ENCODE measurements at places on chromosomes 2 and 18.

GRCh38 chr2:70954886-70955285 is 19.2 kb downstream of the ATP6V1B1 start:
- DNase-seq: no peak

DNA sequence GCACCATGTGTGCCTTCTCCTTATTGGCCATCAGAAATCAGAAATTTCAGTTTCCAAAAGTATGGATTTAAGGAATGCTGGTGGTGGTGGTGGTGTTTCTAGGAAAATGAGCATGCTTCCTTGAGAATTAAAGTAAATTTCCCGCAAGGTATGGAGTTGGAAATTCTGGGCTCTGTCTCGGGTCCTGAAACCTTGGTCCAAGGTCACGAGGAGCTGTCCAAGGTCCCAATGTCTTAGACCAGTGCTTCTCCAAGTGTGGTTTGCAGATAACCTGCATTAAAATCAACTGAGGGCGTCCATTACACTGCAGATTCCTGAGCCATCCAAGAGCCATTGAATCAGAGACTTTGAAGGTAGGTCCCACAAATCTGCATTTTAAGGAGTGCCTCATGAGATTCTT is 210.9 kb upstream of the PKDCC start:
- no peak for DNase-seq

DNA sequence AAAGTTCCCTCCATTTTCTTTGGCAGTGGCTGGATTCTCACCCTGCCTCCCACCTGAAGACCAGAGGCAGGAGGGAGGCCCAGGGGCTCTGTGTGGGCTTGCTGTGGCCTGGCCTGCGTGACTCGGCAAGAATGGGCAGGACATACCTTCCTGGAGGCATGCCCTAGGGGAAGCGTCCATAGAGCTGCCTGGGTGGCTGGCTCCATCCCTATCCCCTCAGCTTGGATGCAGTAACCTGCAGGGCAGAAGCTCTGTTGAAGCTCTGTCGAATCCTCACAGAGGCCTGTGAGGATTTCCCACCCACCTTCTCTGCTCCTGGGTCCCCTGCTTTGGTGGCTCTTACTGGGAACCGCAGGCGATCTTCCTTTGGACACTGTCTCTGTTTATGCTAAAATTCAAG is 1.3 kb upstream of the PRSS56 start:
- no peak for DNase-seq

DNA sequence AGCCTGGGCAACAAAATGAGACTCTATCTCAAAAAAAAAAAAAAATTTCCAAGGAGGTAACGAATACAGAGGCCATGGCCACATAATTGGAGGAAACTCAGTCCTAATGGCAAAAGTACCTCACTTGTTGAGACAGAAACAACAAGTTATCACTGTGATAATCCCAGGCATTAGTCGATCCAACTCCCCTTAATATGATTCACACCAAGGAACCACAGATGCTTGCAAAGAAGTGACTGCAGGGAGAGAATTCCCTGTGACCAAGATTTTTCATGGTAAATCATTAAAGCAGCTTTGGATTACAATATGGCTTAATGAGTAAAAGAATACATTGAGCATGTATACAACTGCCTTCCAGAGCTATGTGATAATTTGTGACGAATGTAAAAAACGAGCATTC is 80.4 kb upstream of the RNU4ATAC start:
- no peak for DNase-seq

DNA sequence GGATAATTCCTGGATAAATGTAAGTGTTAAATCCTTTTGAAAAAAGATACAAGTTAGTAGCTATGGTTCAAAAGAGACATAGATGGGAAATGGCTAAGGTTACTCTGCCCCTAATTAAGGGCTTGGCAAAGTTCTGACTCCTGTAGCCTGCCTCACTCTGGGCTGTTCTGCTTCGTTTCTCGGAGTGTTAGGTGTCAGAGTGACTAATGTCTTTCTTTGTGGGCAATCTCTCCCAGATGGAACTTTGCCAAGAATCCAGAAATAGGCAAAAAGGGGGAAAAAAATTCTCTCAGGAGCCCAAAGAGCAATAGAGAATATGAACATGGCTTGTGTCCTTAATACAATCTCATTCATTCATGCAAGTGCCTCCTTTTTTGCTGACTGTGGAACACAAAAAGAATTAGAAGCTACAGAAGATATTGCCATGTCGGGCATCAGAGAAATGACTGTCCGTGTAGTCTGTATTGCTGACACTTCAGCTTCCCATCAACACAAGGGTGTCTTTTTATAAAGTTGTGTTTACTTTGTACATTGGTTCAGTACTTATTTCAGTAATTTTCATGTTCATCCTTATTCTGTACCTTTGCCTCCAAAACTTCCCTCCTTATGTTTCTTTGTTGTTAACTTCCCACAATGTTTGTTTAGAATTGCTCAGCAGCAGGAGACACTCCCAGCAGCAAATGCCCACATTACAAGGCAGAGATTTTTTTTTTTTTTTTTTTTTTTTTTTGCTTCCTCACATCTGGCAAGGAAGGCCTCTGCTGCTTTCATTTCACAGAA is 134.0 kb downstream of the FTCDNL1 start:
- DNase-seq: no peak

- DNase-seq: no peak
These were observed 94.4 kb downstream of the VWA3B start for GRCh38 chr2:98181346-98181745.

- DNase-seq: no peak
These were observed 298.5 kb upstream of the CELF4 start for GRCh38 chr18:37864122-37864521.

GRCh38 chr18:54734059-54734458 is 94.2 kb upstream of the RAB27B start:
- DNase-seq: no peak

- DNase-seq: no peak
These were observed 100.3 kb downstream of the CTIF start for GRCh38 chr18:48638896-48639771.

- no peak for DNase-seq
These were observed 1201.0 kb downstream of the LRP1B start for GRCh38 chr2:140929849-140930248.

DNA sequence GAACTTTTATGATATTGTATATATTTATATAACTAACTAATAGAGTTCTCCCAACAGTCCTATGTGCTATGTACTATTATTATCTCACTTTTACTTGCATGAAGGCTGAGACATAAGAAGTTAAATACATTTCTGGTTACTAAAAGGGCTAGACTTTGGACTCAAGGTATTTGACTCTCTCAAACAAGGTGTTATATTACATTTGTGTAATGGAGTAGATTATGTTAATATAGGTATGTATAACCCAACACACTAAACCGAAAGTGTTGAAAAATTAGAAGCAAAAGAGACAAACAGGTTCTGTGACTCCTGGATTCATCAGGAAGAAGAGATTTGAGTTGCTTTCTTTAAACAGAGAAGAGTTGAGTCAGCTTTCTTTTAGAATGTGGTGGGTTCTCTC is 733.6 kb upstream of the ZEB2 start:
- DNase-seq: no peak

- no peak for DNase-seq
These were observed 57.8 kb upstream of the NABP1 start for GRCh38 chr2:191620144-191620543.

GRCh38 chr2:155872396-155872795 is 460.1 kb downstream of the NR4A2 start:
- DNase-seq: no peak

DNA sequence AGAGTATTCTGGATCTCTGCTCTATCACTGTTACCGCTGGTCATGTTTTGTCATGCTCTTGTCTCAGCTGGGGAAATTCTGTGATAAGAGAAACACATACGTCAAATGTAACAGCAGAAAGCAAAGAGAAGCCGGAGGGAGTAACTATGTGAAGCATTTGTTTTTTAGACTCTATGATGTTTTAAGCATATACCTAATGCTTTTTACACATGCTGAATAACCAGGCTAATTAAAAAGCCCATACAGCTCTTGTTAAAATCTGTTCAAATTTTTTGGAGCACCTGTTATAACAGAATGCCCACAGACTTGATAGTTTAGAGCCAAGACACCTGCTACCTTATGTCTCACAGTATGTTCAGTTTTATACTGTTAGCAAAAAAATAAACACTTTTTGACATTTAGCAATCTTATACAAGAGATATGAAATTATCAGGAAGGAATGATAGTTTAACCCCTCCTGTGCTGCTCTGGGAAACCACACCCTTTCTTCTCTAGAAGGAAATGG is 92.3 kb upstream of the TANK start:
- DNase-seq: no peak

DNA sequence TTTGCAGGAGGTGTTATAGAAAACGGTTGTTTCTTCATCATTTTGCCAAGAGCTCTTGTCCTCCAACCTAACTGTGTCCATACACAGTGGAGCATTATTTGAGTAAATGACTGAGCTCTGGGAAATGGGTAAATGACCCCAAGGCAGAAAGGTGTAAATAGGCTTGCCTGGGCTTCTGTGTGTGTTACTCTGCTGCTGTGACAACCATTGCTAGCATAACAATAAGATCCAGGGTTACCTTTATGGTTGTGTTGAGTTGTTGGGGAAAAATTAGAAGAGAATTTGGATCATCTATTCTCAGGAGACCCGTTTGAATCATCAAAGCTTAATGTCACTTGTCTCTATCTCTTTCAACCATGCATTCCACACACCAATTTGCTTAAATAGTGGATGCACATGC is 672.7 kb downstream of the DPP10 start:
- no peak for DNase-seq

DNA sequence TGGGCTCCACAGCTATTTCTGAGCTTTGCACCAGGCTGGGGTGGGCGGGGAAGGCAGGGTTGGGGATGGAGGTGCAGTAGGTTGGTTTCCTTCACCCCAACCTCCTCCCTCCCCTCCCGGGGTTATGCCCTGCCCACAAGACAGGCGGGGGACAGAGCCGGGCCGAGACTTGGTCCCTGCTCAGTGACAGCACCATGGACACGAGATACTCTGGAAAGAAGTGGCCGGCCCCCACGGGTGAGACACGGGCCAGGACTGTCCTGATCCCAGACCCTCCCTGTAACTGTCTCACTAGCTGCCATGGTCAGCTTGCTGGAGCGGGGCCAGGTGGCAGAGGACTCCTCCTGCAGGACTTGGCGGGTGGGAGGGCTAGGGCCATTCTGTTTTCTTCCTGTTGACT is 59.7 kb downstream of the DYSF start:
- no peak for DNase-seq

DNA sequence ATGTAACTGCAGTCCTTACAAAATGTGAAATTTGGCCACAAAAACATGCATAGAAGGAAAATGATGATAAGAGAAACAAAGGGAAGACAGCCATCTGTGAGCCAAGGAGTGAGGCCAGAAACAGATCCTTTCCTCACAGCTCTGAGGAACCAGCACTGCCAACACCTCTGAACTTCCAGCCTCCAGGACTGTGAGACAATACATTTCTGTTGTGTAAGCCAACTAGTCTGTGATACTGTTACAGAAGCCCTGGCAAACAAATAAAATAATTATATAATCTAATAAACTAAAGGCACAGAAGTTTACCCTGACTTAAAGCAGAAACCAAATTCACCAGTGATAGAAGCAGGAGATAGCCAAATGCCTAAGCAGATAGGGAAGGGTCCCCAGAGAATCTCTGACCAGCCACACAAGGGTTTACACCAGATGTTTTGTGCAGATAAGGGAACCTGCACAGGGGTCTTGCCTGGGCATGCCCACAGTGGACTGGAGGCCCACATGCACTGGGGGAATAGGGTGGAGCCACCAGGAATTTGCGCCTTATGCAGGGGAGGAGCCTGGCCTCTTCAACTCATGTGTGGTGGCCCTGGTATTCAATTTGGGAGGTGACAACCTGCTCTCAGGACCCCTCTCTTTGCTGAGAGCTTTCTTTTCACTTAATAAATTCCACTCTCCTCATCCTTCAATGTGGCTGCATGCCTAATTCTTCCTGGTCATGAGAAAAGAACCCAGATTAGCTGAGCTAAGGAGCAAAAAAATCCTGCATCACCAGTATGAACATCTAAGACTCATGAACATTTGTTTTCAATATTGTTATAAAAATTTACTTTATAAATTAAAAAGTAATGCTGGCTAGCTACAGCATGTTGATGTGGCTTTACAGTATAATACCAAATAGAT is 3.8 kb upstream of the GCC2 start:
- DNase-seq: no peak

DNA sequence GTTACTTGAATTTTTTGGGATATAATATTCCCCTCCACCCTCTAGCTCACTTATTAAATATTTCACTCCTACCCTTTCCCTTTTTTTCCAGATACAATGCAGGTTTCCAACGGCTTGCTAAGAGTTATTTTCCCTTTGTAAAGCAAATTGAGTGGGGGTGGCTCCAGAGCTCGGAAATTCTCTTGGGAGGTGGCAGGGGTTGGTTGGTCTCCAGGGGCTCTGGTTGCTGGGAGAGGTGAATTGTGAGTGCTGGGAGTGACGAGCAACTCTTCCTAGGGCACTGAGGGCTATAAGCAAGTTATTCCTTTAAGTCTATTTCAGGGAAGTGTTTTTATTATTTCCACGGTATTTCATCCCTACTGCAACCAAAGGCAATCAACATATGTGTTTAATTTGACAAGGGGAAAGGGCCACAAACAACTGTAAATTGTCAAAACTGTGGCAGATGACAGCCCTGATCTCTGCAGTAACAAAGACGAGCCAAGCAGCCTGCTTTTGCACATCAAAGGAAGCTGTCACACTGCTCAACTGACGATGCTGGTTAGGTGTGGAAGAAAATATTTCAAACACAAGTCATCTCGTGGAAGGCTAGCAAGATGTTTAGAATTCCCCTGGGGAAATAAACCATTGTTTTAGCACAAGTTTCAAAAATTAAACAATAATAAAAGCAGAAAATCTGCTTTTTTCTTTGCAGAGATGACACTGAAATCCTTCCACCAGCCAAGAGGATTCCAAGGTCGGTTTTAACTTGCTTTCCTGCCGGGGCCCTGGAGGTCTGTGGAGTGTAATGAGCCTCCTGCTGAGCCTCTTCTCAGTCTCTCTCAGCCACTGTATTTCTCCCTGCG is 34.8 kb upstream of the ASXL2 start:
- DNase-seq: no peak

GRCh38 chr2:156459720-156460119 is 23.5 kb downstream of the GPD2 start:
- no peak for DNase-seq

GRCh38 chr2:56448403-56449001 is 264.7 kb downstream of the CCDC85A start:
- DNase-seq: no peak

DNA sequence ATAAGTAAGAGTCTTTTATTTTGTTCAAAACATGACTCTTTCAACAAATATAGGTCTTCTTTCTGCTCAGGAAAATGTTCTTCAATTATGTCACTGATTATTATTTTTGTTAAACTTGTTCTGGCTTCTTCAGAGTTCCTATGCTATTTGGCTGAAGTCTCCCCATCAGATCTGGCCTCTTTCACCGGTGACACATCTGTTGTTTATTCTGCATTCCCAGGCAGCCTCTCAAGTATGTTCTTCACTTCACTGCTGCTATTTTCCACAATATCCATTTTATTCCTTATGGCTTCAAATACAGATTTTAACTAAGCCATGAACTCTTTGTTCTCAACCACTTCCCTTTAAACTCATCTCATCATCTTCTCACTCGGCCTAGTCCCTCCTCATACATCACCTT is 45.7 kb downstream of the HDAC4 start:
- DNase-seq: no peak

- DNase-seq: no peak
These were observed 329.4 kb downstream of the DLGAP1 start for GRCh38 chr18:4125627-4126230.

Measured in iPS DF 6.9 (cell line).